Cerebellar nuclear complex (tissue), 1 donor: ENCODE measurements at places on chromosomes 6 and 20.

GRCh38 chr6:115544765-115545671 lies 515.7 kb downstream of the FRK start:
- DNase-seq, result no peak

DNA sequence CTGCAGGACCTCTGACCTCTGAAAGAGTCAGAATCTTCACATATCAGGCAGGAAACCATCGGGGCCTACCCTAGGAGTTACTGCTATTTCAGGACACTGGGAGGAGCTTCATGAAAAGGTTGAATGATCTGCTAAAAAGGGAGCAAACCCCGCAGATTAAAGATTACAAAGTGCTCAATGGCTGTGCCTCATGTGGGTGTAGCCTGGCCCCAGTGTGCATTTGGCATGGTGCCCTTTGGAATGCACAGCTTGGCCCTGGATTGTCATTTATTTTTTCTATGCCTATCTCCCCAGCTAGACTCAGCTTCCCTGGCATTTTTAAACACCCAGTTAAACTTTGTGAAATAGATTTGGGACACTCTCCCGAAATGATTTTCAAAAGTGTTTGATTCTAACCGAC lies 368.5 kb upstream of the SPTLC3 start:
- DNase-seq, result no peak

DNA sequence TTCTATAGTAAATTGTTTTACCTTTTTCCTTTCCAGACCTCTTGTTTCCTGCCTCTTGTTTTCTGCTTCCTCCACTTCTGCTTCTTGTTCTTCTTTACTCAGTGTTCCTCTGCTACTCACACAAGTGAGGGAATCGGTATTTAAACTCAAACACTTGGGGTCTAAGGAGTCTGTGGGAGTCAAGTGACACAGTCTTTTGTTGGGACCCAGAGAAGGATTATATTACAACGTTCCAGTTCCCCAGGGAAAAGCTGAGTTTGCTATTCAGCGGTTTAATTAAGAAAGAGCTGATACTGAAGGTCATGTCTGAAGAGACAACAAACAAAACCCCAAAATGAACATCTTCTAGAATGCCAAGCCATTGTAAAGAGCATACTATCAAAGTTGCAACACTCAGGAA lies 107.8 kb upstream of the CITED2 start:
- no peak for DNase-seq

DNA sequence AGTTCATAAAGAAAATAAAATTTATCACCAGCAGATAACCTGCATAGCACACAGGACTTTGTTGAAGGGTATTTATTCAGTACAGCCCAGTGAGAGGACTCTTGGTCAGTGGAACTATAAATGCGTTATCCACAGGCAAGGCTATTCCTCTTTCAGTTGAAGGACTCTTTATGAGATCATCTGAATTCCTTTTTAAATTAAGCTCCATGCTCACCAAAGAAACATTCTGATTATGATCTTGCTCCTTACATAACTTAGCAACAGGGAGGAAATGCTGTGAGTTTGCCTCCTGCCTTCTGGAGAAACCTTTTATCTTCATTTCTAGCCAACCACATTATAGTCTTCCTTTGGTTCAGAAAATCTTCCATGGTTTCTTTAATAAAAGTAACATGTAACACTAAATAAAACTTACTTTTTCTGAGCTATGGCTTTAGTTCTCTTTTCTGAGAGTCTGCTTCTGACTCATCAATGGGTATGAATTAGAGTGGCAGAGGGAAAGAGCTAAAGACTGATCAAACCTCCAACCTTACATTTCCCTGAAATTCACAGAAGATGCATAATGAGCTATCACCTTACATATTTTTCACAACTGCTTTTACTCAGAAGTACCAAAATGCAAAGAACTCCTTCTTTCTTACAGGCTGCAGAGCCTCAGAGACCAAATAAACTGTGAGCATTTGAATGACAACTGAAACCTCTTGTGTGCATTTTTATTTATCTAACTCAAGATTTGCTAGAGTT lies 267.2 kb downstream of the ADGRG6 start:
- no peak for DNase-seq

GRCh38 chr6:49514571-49515484 lies 15.1 kb downstream of the GLYATL3 start:
- no peak for DNase-seq

GRCh38 chr6:15017261-15017660 lies 228.6 kb upstream of the JARID2 start:
- DNase-seq, result no peak

DNA sequence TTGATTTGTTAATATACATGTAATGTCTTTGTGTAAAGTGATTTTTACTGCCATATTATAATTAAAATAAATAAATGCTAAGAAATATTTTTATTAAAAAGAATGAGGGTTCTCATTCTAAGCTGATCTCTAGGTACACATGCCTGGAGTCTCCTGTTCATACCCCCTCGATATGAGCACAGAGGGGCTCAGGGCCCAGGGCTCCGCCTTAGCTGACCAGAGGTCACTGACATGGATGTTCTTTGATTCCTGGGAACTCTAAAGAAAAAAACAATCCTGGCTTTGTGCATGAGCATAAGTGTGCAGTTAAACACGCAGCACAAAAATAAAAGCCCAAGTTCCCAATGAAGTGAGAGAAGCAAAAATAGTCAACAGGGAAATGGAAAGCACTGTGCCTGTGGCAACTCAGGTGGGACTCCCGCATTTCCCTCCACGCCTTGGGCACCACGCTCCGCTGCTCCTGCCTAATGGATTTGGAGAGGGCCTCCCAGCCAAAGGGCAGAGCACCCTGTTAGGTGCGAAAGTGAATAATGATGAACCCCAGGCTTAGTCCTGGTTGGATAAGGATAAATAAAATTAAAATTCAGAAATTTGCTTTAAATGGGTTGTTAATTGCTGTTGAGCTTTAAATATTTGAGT lies 33.3 kb upstream of the QKI start:
- DNase-seq, result no peak

DNA sequence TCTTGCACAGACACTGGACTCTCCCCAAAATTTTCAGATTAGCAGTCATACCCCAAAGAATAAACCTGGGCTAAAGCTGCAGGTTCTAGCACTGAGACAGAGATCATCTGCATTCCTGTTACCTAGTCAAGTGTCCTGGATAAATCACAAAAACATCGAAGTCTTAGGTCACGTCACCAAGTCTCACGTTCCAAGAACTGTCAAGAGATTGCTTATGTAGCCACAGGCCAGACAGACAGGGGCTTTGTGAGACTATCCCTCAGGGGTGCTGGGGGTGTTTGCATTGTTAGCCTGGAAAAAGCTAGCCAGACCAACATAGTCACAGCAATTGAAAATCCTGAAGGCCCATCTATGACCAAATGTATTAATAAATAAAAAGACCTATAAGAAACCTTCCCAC lies 243.1 kb upstream of the PREP start:
- DNase-seq, result no peak

DNA sequence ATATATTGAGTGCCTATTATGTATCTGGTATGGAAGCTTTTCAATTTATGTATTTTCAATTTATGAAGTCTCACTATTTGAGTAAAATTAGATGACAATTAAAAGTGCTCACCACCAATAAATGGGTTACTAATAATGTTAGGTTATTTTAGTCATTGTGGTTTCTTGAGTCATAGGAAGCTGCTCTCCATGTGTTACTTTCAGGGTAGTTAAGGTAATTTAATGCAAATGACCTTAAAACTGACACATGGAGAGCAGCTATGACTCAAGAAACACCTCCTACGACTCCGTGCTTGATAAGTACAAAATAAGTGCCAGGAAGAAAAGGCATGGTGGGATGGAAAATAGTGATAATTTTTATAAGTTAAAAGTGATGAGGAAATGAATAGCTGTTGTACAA lies 16.5 kb upstream of the TINAG start:
- no peak for DNase-seq
